ENCODE measurements at places on chromosomes 4 and X.

DNA sequence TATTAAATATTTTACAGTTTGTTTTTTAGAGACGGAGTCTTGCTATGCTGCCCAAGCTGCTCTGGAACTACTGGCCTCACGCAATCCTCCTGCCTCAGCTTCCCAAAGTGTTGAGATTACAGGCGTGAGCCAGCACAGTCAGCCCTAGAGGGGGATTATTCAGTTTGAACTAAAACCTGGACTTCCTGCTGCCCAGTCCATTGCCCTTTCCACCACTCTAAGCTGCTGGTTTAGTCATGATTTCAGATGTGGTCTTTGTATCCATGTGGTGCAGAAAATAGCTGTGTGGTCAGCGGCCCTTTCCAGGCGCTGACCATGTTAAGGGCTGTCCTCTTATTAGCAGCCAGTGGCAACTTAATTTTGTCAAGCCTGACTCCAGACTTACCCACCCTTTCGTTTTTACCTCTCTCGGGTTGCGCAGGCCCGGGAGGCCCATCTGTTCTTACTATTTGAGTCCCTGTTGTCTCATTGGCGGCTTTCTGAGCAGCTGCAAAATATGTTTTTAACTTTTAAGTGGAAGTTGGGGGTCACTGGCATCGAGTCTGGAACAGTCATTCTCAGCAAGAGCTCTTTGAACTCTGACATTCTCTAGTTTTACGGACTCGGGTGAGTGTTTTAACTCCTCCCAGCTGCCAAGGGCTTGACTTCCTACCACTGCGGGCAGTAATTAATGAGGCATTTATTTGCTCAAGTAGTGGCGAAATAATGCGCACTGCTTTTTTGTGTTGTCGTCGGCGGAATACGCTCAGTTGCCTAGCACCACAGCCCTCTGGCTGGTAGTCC lies 773 bp upstream of the VMA21 start:
- no peak for DNase-seq

DNA sequence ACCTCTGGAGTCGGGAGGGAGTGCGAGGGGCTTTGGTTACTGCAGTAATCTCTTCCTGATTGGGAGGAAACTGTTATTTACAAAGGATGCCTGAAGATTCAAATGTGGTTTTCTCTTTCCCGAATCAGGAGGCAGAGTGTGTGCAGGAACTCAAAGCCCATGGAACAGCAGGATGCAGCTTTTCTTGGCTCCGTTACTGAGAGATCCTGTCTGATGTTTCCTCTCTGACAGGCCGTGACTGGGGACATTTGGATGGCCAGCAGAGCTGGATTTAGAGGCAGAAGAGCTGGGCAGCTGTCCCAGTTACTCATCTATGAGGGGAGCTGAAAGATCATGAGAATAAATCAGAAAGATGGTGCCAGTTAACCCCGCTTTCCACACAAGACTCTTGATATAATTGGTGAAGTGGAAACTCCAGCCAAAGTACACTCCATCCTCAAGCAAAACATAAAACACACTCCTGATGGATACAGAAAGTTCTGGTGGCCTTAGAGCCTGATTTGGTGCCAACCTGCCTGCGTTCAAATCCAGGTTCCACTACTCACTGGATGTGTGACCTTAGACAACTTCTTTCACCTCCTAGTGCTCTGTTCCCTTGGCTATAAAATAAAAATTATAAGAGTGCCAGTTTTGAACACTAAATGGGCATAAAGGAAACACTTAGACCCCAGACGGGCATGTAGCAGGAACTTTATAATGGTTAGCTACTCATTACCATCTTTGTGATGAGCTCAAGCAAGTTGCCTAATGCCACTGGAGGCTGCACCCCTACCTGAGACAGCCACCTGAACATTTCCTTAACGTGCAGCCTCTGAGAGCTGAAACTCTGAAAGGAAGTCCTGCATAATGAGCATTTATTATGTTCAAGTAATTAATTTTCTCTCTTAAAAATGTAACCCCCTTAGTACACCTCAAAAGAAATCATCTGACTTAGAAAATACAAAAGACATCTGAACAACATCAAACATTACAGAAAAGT lies 349.0 kb upstream of the GATB start:
- no peak for DNase-seq

GRCh38 chr4:26992657-26993361 lies 132.2 kb downstream of the STIM2 start:
- DNase-seq = no peak

GRCh38 chr4:20825505-20825904 lies 125.2 kb downstream of the PACRGL start:
- no peak for DNase-seq

- no peak for DNase-seq
Measured at GRCh38 chr4:188214861-188215260, 75.6 kb downstream of the TRIML1 start.

DNA sequence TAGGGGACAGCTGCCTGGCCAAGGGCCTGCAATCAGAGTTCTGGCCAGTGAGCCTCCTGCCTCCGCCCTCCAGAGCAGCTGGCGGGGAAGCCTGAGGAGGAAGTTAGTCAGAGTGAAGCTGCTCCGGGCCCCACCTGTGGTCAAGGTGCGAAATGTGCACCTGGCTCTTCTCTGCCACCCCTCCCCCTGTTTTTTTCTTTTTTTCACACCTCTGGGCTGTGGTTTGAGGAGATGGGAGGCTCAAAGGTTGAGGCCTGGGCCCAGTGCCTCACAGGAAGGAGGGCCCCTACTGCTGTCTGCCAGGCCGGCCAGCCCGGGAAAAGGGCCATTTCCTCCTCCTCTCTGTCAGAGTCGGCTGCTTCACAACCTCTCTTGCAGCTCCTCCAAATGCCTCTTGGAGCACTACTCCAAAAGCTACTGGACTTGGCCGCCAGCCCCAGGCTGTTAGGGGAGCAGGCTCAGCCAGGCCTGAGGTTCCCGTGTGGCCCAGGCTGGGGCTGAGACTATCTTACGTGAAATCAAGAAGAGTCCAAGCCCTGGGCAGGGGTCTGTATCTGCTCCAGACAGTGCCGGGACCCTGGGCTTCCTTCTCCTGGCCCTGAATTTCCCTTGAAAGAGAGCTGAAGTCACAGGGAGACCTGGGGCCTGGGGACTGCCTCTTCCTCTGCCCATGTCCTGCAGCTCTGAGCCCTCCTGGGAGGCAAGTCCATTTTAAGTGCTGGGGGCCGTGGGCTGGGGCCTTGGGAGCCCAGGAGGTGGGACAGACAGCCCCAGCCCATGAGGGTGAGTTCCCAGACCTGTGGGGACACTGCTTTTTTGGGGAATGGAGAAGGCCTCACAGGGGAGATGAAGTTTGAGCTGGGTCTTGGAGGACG lies 4.5 kb upstream of the CXCR3 start:
- DNase-seq = no peak

DNA sequence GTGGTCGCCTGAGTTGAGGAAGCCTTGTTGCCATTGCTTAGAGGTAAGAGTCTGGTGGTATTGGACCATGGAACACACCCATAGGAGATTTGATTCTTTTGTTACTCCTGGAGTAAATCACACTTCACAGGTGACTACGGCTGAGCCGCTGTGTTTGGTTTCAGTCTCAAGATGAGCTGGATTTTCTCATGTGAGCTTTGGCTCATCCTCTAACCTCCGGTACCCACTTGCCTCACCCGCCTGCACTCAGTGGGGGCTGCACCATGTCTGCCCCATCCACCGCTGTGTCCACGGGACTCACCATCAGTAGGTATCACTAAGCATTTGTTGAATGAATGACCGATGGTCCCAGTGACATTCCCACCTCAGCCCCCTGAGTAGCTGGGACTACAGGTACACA lies 52.7 kb downstream of the HTT-AS start:
- DNase-seq = no peak

GRCh38 chr4:1109898-1110506 lies 3.4 kb downstream of the RNF212 start:
- no peak for DNase-seq

GRCh38 chr4:4859799-4860599 lies 534 bp downstream of the MSX1 start:
- DNase-seq = no peak

- DNase-seq = no peak
Measured at GRCh38 chrX:6826856-6827255, 291.9 kb upstream of the VCX3A start.

DNA sequence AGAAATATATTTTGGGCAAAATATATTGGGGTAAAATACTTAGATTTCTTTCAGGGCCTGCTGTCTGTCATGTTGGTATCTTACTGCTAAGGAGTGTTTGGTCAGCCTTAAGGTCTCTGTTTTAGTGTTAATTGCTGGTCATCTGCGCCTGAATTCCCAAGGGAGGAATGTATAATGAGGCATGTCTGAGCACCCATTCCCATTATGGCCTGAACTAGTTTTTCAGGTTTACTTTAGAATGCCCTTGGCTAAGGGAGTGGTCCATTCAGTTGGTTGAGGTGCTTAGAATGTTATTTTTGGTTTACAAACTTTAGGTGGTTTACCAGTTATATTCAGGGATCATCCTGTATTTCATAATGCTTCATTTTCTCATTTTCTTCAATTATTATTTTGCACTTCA lies 125.9 kb downstream of the CFAP299 start:
- DNase-seq = no peak

GRCh38 chr4:17630228-17630627 lies 15.8 kb downstream of the MED28 start:
- DNase-seq = no peak

DNA sequence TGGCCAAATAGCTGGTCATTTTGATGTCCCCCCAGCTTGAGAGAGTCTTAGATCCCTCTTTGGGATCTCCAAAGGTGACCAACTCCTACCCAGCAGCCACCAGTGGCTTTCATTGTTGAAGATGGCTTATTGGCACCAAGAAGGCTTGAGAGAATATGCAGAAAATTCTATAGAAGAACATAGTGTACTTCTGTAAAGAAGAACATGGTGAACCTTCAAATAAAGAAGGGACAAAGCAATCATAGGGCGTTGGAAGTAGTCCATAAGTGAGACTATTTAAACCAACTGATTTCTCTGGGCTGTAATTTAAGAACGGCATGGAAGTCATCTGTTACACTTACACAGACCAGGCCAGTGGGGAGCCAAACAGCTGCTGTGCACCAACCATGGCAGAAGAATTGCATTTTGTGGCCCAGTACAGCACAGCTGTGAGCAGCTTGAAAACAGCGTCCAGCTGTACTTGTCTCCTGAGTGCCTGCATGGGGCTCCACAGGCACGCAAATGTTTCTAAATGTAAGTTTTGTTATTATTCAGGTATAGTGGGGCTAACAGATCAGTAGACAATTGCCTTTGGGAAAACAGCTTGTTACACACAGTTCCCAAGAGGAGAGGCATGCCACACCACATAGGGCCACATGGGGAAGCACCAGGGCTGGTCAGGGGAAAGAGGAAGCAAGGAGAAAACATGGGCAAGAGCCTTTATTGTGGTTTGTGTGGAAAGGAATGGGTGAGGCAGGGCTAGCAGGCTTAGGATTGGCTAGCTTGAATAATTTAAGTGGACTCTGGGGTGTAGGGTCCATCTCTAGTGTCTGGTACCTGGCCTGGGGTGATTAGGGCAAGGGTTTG lies 125.0 kb downstream of the ARHGAP6 start:
- DNase-seq = no peak

DNA sequence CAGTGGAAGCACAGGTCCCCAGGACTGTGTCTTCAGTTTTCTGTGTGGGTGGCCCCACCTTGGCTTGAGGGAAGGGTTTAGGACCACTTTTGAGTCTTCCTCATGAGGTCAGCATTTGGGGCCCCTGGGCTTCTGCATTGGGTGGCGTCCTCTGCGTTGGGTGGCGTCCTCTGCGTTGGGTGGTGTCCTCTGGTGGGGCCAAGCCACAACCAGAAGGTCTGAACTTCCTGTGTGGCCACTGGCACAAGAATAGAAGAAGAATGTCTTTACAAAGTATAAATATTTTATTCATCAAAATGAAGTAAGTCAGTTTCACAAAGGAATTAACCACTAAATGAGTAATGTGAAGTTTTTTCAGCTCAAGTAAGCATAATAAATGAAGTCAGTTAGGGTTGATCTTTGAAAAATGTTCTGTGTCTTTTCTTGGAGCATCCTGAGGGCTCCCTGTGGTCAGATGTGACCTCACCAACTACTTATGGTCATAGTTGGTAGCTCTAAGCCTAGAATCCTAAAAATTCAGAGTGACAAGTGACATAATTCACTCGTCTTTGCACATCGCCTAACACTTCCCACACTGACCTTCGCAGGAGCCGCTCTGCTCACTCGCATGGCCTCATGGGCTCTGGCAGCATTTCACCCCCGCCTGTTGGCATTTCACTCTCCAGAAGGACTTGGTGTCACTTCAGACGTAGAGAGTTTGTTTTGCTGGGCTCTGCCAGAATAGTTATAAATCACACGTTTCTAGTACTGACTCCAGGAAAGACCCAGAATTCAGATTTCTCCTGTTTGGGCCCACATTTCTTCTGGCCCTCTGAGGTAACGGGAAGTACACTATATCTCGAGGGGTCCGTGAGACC lies 39.0 kb upstream of the HGFAC start:
- no peak for DNase-seq

- DNase-seq = no peak
Measured at GRCh38 chr4:135204311-135204710, 1002.7 kb upstream of the PABPC4L start.

- no peak for DNase-seq
Measured at GRCh38 chr4:24991015-24991414, 39.7 kb downstream of the LGI2 start.

DNA sequence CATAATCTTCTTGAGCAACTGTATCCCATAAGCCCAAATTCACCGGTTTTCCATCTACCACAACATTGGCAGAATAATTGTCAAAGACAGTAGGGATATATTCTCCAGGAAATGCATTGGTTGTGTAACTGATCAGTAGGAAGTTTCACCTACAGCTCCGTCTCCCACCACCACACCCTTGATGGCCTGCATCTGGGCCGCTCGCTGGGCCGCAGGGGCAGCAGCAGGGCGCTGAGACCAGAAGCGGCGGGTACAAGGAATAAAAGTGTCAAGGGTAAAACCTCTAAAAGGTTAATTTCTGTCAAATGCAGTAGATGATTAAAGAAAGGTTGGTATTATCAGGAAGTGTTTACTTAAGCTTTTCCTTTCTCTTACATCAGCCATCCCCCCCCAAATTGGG lies 167.6 kb upstream of the DKK2 start:
- no peak for DNase-seq

GRCh38 chrX:17613979-17614588 lies 123.2 kb upstream of the SCML1 start:
- DNase-seq = no peak

GRCh38 chr4:182192511-182193181 lies 50.6 kb upstream of the TENM3 start:
- no peak for DNase-seq

DNA sequence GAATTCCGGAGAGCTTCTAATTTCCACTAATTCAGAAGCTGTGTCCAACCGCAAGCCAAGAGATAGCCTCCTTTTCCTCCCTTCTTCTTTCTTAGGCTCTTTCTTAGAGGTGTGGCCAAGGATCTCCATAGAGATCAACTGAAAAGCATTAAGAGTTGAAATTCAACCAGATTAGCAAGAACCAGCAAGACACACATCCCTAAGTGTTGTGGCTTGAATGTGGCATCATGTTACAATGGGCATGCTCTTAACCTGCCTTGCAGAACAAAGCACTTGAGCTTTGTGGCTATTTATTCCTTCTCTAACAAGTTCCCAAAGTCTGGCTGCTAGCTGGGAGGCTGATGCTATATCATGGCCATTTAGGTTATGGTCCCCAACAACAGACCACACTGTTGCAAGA lies 10.4 kb downstream of the ANOS1 start:
- DNase-seq = no peak
